AG04450 (cell line): ENCODE measurements at places on chromosomes 2 and 18. TPM values are rescaled to one million over a fixed set of nuclear protein-coding genes. Genes with fewer than 3 reads are reported as not detected.
A peak's percentile ranks its signal among the peaks of the same experiment; 100 is the strongest.

The UPP2 gene
- not detected in 2 replicates for polyA plus RNA-seq

DNA sequence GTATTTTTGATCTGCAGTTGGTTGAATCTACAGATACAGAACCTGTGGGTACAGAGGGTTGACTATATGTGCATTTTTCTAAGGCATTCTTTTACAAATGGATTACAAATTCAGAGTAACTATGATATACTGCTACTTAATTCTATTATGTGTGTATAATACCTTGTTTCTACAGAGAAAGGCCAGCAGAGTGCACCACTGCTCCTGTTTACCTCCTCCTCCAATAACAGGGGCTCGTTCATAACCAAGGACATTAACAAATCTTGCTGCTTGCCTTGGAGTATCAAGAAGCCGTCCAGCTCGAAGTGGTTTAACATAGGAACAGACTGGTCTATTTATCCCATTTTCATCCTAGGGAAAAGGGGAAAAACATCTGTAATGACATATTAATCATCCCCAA lies 16.4 kb downstream of the CEP76 start:
- no peak for DNase-seq

- no peak for DNase-seq
These were observed 410.0 kb upstream of the TNP1 start for GRCh38 chr2:217269701-217270484.

GRCh38 chr18:36215577-36215976 lies 28.3 kb downstream of the MOCOS start:
- DNase-seq: no peak

- no peak for DNase-seq
These were observed 98.0 kb downstream of the ADCYAP1 start for GRCh38 chr18:1002653-1003178.

The SPR gene
- 17.5 TPM in 2 replicates for polyA plus RNA-seq

The MTX2 gene
- polyA plus RNA-seq: 35.2 and 47.4 TPM in 2 replicates

The SALL3 gene
- not detected in 2 replicates for polyA plus RNA-seq

The DNAJC5G gene
- not detected in 2 replicates for polyA plus RNA-seq

- no peak for DNase-seq
These were observed 25.8 kb downstream of the CALCRL start for GRCh38 chr2:187422282-187422681.

DNA sequence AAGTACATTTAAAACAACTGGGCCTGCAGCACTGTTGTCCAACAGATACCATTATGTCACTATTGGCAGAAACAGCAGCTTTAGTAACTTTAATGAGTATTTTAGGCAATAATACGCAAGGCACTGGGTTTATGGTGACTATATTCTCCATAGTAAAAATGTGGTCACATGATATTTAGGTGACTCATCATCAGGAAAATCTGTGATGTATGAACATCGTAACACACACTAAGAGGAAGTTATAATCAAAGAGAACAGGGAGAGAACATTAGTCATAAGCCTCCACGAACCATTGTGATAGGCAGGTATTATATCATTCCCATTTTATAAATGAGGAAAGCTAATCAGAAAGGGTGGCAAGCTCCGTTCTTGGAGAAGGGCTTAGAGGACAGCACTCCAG lies 36.9 kb downstream of the RAPH1 start:
- DNase-seq: peak; percentile 26

- no peak for DNase-seq
These were observed at the start of gene B3GNT2 for GRCh38 chr2:62195421-62196277. B3GNT2 (plus strand) TSS chr2:62196115; CDS start chr2:62222221, 26,106 bp downstream.

The ZBTB7C gene
- not detected in 2 replicates for polyA plus RNA-seq

The B3GNT7 gene
- 0.02 and 0.06 TPM in 2 replicates for polyA plus RNA-seq

DNA sequence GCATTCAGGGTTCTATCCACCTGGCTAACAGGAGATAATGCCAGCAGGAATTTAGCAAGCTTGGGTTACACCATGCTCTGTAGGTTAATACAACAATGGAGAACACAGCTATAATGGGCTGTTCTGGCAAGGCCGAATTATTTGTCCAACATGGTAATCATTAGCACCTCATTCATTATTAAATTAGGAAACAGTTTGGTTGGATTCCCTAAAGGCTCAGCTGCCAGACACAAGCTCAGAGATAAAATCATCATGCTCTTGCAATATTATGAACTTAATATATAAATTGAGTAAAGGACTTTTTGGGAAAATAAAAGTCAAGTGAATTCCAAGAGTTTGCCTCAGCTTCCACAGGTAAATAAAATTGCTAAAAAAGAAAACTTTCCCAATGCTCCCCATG lies 166.4 kb downstream of the ANKRD44 start:
- DNase-seq: no peak

DNA sequence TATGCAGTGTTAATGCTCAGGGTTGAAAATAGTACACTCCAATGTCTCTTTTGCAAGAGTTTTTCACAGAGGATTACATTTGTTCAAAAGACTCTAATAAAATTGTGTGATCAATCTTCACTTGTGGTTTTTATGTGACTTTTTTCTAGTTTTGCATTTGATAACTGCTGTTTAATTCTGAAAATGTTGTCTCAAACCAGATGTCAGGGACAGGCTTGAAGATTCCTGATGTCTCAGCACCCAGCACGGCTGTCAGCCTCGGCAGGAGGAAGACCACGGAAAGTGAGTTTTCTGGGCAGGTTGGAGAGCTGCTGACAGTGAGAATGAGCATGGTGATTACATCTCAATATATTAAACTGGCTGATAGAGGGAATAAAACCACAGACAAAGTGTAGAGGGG lies 9.1 kb downstream of the SOX11 start:
- DNase-seq: no peak

The SLC5A7 gene
- polyA plus RNA-seq: not detected in 2 replicates

DNA sequence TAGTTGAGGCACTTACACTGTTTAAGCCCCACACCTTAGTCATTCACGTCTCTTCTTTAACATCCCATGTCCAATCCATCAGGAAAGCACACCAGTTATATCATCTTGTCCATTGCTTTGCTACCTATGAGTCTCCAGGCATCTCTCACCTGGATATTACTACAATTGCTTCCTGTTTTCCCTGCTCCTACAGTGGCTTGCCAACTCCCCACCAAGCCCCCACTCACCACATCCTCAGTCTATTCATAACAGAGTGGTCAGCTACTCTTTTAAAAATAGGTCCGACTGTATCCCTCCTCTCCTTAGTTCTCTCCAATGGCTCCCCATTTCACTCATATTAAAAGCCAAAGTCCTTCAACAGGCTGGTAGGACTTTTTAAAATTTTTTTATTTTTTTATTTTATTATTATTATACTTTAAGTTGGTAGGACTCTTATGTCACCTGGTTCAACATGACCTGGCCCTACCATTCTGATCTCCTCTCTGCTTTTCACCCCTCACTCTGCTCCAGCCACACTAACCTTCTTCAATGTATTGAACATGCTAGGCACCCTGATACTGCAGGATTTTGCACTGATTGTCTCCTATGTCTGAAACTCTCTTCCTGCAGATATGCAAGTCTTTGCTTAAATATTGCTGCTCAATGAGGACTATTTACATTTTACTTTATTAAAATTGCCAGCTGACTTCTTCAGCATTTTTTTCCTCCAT lies 253.2 kb downstream of the CYRIA start:
- DNase-seq: no peak

- no peak for DNase-seq
These were observed 69.5 kb downstream of the PTRHD1 start for GRCh38 chr2:24723665-24724064.

The DQX1 gene
- polyA plus RNA-seq: 0.02 TPM in 1 of 2 replicates, not detected in the other

- DNase-seq: peak; percentile 18
These were observed 884.8 kb downstream of the EPHA4 start for GRCh38 chr2:220687231-220687843.

DNA sequence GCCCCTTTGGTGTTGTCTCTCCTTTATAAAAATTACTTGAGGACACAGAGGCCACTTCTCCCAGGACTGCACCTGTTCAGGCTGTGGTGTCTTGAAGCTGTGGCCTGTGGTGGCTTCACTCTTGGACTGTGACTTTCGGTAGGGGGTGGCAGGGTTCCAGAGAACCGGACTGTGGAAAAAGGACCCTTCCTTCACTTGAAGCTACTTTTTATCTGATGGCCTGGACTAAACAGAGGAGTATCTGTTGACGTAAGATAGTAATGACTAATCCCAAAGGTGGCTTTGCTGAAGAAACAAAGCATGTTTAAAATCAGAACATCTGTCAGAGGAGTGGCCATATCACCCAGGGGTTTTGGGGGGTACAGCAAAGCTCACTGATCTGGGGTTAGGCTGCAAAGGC lies 60.8 kb downstream of the CENPO start:
- no peak for DNase-seq

DNA sequence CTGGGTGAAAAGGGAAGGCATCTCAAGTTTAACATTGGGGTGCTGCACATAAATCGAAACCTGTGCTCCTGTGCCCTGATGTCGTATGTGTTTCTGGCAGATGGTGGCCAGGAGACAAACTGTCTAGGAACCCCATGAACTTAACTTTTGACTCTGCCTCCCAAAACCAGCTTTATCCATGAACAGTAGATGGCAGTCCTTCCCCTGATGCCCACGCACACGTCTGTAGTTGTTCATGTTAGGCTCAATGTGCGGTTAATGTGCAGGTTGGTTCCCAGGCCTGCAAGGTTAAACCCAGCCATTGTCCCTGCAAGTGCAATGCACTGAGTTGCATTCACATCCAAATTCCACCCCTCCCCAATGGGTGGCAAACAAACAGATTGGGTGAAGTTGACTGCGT lies 44.1 kb upstream of the SIX3 start:
- DNase-seq: no peak

The IL1R1 gene
- 88.8 and 102 TPM in 2 replicates for polyA plus RNA-seq

DNA sequence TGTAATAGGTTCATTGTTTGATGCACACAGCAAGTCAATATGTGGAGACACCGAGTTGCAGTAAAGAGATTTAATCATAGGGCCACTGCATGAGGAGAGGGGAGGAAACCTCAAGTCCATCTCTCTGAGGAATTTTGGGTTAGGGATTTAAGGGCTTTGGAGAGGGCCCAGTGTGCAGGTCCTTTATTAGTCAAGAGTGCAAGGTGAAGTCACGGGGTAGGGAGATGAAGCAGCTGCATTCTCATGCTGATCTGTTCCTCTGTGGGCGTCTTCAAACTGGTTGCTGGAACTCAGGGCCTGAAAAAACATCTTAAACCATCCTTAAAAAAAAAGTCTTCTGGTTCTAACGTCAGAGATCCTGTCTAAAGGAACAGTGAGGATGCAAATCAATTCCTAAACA lies 131.6 kb downstream of the NXPH2 start:
- no peak for DNase-seq

GRCh38 chr2:168964251-168964807 lies 63.2 kb downstream of the G6PC2 start:
- DNase-seq: no peak

GRCh38 chr2:10978090-10978670 lies 66.4 kb downstream of the KCNF1 start:
- DNase-seq: no peak

DNA sequence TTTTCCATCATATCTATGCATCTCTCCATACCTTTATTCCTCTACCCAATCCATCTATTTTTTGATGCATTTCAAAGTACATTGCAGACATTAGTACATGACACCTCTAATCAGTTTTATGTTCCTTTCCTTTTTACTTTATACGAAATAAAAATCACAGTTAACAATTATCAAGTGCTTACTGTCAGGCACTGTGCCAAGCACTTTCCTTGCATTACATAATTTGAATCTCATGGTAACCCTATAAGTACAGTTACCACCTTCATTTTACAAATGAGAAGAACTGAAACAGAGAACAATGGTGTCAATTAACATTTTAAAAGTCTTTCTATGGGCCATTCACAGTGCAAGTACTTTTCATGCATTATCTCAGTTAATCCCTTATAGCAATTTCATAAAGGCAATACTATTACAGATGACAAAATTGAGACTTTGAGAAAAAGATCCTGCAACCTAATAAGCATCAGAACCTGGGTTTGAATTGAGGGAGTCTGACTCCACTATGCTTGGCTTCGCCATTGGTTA lies 544.4 kb upstream of the TNP1 start:
- no peak for DNase-seq

GRCh38 chr2:54641988-54642387 lies 81.5 kb upstream of the EML6 start:
- DNase-seq: no peak

DNA sequence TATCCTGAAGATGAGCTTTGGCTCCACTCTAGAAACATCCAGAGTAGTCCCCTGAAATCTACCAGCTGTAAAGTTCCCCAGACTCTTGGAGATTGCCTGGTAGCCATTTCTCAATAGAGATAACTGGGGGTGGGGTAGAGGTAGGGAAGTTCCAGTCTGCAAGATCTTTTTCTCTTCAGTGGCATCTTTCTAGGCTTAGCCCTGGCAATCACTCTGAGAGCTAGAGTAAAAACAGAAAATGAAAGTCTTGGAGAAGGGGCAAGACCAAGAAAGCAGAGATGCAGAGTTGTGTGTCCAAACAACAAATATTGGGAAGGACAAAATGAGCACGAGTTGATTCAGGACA lies 41.8 kb upstream of the LCLAT1 start:
- no peak for DNase-seq

The ASAP2 gene
- 24.6 and 30.0 TPM in 2 replicates for polyA plus RNA-seq

DNA sequence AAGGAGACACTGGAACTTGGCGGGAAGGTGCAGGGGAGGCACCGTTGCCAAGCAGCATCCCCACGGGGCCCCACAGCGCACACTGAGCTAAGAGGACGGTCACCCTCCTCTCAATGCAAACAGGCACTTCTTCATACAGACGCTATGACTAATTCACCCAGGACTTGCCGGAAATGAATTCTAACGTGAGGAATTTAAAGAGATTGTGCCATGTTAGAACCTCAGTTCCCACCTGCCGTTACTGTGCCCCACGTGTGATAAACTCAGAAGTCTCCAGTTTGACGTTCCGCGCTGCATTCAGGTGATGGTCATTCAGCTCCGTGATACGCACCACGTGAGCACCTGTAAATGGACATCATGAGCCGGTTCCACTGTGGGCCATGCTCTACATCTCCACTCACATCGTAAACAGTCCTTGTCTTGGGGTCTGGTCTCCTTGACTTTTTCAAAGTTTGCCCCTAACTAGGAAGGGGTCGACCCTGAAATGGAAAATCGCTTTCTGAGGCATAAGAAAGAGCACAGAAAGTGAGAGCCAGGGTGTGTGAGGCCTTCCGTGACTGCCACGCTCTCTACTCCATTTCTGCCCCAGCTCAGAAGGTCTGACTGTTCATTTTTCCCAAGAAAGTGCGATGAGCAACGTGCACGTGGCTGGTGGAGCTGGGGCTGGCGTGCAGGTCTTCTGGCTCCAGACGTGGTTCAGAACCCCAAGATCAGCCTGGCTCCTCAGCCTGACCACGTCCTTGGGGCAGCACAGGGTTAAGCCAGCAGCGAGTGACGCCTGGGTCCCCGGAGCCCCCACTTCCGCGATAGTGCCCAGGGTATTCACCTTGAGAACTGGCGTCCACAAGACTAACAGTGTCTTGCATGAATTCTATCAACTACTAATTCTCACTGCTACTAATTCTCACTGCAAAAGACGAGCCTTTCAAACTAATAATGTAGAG lies 35.1 kb downstream of the TMEM18 start:
- DNase-seq: no peak

The SH3RF3 gene
- 5.7 and 7.0 TPM in 2 replicates for polyA plus RNA-seq
